ENCODE measurements at places on chromosomes 6 and 20.

DNA sequence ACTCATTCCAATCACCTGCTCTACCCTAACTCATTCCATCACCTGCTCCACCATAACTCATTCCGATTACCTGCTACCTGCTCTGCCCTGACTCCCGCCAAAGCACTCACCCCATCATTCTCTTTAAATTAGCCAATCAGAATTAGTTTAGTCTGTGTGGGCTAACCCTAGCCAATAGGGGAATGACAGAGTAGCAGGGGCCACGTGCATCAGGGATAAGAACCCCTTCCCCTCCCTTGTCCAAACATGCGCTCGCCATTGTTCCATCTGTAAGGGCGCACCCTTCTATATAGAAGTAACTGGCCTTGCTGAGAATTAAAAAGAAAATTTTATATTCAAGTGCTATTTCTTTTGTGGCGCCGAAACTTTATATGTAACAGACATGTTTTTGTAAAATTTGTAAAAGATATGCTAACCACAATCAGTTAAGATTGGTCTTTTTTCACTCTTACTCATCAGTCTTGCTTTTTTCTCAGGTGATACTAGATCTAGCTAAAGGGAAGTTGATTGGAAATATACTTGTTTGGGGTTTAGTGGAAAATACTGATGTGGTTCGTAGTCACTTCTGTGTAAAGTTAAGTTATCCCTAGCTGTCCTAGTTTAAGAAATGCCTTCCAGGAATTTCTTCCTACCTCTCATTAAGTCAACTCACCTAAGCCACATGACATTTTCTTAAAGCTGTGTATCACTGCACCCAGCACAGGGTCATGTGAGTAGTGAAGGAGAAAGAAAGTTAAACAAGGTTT is 16.5 kb downstream of the RTN4IP1 start:
- no peak for DNase-seq

GRCh38 chr6:108343894-108344293 is 49.0 kb downstream of the AFG1L start:
- no peak for DNase-seq

- DNase-seq: no peak
Measured at GRCh38 chr6:32086661-32087573, 22.2 kb downstream of the TNXB start.

DNA sequence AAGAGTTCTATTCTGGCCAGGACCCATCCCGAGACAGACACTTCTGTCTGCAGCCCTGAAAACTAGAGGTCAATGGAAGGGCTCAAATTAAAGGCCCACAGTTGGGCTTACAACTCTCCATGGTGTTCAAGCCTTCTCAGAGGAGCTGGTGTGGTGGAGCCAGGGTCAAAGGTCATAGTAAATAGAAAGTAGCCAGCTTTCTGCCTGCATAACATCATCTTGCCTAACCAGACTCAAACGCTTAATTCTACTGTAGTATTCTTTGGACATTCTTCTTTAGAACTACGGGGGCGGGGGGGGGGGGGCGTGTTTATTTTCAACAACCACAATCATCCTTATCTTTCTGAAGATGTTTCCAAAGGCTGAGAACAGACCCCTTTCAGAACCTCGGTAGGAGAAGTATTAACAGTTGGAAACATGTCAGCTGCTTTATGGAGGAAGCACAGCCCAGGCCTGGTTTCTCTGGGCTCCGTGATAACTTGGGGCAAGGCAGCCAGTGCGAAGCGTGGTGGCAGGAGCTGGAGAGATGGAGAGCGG is 1.5 kb upstream of the RREB1 start:
- DNase-seq: no peak

DNA sequence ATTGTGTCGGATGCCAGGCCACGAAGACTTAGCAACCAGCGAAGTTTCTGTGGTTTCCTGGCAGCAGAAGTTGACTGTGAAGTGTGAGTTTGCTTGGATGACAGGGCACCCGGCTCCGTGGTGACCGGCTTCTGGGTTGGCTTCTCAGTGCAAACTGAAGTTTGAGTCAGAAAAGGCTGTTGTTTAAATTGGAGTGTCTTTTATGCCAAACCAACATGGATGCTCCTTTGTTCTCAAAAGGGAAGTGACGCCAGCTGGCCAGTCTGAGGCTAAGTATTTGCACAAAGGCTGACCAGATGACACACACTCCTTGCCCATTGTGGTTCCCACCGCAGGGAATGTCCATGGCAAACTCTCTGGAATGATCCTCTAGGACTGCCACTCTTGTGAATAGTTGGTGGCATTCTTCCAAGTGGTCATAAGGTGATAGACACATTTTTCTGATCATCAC is 164.8 kb upstream of the QKI start:
- DNase-seq: no peak

- no peak for DNase-seq
Measured at GRCh38 chr6:130882370-130882769, 55.2 kb downstream of the SMLR1 start.

DNA sequence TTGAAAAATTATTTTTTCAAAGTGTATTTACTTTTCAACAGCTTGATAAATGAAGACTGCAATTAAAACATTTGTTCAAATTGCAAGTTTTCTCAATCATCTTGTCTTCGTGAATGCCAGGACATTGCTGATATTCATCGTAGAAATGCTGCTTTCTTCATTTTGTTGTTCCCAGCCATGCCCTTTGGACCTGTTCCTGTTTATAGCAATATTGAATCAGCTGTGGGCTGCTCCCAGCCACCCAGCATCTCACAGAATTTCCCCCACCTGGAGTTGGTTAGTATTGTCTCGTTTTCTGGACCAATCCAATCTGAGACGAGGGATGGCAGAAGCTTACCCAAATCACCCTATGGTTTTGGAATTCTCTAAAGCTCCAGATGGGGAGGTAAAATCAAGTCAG is 40.8 kb downstream of the SLC22A2 start:
- no peak for DNase-seq

DNA sequence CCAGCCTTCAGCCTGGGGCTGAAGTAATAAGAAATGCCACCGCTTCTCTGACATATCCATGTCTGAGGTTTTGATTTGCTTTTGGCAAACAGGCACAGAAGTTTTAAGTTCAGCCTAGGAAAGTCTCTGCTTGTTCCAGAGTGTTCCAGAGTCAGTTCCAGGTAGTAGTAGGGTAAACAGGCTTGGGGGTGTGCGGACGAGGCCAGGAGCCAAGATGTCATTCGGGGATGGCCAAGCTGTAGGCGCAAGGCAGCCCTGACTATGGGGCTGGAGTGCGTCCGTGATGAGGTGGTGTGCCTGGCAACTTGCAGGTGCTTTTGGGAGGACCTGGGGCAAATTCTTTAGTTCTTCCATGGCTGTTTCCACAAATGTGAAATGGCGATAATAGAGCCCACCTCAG is 60.3 kb downstream of the IRF4 start:
- no peak for DNase-seq

- DNase-seq: no peak
Measured at GRCh38 chr20:15155848-15156401, 818.5 kb upstream of the FLRT3 start.

- DNase-seq: no peak
Measured at GRCh38 chr6:149194820-149195558, 122.5 kb upstream of the TAB2 start.

- no peak for DNase-seq
Measured at GRCh38 chr6:63997221-63997620, 361.6 kb downstream of the PHF3 start.

DNA sequence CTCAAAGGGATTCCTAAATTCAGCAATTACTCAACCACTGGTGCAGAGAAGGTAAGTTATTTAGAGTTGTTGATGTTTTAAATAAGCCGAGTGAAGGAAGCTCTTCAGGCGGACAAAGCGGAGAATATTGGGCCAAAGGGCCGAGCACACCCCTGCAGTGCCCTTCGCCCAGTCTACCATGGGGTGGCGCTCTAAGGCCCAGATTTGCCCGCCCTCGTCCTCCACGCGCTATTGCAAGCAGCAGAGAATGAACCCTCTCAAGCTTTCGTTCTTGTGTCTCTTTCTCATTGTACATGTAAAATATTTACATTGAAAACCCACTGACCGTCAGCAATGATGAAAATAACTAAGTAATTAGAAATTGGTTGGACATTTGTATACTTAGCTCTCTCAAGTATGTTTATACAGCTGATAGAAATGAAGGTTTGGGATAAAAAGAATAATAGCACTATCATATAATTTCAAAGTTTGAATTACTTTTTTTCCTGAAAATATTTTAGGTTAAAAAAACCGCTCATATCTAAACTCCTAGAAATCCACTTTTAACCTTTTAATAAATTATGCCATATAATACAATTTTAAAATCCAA is 195.0 kb upstream of the CEP162 start:
- no peak for DNase-seq

DNA sequence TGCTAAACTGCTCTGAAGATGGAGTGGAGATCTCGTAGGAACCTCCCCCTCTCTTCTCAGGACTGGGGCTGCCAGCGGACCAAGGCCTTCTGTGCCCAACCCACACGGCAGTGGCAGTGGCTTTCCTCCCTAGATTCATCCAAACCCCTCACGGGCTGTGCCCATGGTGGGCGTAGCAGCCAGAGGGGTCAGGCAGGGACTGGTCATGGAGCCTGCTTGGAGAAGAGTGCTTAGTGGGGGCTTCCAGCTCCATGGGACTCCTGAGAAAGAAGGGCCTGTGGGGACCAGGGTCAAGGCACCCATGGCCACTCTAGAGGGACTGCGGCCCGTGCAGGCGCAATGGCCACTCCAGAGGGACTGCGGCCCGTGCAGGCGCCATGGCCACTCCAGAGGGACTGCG is 86.6 kb downstream of the TAF4 start:
- no peak for DNase-seq

DNA sequence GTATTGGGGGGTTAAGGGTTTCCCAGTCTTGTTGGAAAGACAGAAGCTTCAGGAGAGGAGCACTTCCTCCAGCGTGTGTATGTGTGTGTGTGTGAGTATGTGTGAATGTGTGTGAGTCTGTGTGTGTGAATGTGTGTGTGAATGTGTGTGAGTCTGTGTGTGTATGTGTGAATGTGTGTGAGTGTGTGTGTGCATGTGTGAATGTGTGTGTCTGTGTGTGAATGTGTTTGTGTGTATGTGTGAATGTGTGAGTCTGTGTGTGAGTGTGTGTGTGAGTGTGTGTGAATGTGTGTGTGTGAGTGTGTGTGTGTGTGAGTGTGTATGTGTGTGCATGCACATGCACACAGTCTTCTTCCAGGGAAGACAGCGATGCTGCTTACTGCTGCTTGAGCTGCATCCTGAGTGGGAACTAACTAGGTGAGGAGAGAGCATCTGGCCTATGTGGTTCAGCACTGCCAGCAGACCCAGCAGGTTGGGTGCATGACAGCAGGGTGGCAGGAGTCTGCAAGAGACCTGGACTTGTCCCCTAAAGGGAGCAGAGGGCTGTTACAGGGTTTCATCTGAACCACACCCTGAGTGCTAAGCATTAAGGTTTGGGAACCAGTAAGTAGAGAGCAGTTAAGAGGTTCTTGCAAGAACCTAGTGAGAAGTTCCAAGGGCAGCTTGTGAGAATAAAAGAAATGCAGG is 22.7 kb upstream of the CCND3 start:
- DNase-seq: no peak

DNA sequence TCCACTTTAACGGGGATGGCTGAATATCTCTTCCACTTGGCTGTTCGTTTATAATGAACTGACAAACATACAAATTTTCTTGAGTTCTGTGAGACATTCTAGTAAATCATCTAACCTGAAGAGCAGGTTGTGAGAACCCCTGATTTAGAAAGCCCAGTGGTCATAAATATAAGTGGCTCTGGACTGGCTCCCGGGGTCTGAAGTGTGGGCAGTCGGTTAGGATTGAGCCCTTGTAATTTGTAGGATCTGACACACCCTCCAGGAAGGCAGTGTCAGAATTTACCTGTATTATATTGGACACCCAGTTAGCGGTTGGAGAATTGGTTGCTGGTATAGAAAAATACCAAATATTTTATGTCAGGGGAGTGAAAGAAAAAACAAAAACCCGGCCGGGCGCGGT is 6.8 kb upstream of the GMEB2 start:
- no peak for DNase-seq

GRCh38 chr6:117564681-117565080 is 37.6 kb downstream of the GOPC start:
- no peak for DNase-seq

DNA sequence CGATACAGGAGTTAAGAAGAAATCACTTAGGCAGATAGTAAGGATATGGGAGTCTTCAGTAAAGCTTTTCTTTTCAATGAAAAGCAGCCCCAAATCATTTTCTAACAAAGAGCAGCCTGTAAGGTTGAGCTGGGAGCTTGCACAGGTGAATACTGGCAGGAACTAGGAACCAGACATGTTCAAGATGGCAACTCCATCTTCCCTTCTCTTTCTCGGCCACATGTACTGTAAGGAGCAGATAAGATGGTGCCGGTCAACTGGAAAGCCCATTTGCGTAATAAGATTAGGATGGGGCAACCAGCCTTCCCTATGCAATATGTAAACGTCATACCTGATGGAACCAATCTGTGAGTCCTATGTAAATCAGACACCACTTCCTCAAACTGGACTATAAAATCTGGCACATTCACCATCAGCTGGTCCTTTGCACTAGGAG is 46.2 kb upstream of the RNGTT start:
- DNase-seq: no peak

DNA sequence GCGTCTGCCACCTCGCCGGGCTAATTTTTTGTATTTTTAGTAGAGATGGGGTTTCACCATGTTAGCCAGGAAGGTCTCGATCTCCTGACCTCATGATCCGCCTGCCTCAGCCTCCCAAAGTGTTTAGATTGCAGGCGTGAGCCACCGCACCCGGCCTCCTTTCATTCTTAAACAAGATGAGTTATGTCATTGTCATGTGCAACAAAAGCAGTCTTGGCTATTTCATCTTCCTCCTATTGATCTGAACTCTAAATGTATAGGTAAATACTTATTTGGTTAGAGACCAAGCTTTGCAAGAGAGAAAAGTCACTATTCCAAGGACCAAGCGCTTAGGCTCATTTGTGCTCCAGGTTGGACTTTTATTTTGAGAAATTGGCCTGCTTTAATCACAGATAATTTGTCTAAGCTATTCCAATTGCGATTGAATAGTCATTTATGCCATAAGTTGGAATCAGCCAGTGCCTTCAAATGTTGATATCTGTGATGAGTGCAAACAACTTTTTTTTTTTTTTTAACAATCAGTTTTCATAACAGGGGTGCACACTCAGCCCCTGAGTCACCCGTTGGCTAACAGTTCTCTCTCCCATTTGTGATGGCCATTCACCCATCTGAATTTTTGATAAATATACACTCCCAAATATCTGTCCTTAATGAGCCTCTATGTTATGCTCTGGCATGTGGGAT is 167.3 kb downstream of the BCAS1 start:
- DNase-seq: no peak

GRCh38 chr6:71181565-71181964 is 107.0 kb upstream of the OGFRL1 start:
- DNase-seq: no peak

DNA sequence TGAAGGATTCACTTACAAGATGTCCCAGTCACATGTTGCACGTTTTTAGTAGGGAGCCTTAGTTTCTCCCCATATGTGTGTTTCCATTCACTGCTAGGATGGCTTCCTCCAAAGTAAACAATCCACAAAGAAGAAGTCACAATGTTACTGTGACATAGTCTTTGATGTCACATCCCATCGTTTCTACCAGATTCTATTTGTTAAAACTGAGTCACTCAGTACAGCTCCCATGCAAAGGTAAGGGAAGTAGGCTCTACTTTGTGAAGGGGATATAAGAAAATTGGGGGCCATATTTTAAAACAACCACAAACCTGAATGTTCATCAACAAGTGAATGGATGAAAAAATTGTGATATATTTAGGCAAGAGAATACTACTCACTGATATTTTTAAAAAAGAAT is at the start of the genes OR11A1 and OR2H1:
TSS of gene OR11A1 (minus strand) at position 101 of the 400 bp plus-strand sequence. CDS start 29,430 bp downstream, outside the sequence.
TSS of gene OR2H1 (plus strand) at position 185 of the 400 bp plus-strand sequence. CDS start 4,615 bp downstream, outside the sequence.
- DNase-seq: no peak

- DNase-seq: no peak
Measured at GRCh38 chr6:15530411-15530810, 132.4 kb downstream of the DTNBP1 start.

- no peak for DNase-seq
Measured at GRCh38 chr20:41072190-41072863, 43.7 kb downstream of the TOP1 start.

All from activated gamma-delta T cell (primary cell).